ENCODE measurements at places on chromosomes 4 and X.

DNA sequence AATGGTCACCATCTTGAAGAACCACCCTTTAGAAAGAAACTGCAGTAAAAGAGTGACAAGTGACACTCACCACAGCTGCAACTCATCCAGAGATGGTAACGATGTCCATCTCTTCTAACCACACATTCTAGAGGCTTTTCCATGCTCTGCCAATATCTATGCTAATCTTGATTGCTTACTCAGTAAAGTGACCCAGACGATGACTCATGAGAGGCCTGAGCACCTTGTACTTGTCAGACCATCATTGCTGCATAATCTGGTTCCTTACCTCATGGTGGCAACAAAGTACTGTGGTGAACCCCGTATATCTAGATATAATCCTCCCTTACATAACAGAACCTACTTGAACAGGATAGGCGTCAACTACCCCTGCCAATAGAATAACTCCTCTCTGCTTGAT lies 75.6 kb downstream of the CCNG2 start:
- no peak for DNase-seq

- no peak for DNase-seq
Measured at GRCh38 chr4:20544645-20545044, 155.6 kb upstream of the PACRGL start.

DNA sequence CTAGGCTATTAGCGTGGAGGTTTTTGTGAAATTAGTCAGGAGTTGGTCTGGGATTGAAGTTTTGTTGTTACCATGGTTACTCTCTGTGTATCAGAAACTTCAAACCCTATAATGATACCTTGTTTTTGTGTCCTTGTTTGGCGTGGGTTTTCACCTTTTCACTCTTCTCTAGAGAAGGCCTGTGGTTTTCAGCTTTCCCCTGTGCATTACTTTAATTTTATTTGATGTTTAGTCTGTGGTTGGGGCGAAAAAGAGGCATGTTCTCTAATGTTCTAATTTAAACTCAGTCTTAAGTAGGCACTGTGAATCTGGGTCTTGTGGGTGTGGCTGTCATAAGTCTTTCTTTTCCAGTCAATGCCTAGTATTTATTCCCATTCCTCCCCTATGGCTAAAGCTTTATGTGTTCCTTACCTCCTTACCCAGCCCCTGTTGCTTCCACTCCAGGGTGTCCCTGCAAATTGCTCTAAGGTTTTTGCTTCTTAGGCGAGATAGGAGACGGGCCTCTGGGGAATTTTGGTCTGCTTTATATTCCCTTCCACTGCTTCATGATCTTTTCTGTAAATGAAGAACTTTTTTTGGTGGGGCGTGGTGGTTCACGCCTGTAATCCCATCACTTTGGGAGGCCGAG lies 326.3 kb upstream of the ZCCHC13 start:
- DNase-seq: peak; percentile 3

- DNase-seq: no peak
Measured at GRCh38 chrX:1397441-1398270, 5.7 kb upstream of the SLC25A6 start.

DNA sequence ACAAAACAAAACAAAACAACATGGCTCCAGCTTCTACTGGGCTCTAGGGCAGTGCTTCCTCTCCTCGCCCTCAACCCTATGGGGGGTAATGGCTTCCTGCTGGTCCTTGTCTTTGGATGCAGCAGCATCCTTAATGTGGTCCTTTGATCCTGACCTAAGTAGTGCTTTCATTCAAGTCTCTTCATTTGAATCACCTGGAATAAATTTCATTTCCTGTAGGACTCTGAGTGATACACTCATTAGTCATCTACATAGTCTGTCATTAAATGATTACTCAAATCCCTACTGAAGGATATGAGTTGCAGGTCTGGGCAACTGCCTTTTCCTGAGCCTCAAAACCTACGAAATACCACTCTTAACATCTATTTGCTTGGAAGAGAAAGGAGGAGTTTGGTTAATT lies 54.5 kb downstream of the RHOH start:
- no peak for DNase-seq

Data from B cell (primary cell).